Activated naive CD4-positive, alpha-beta T cell treated with anti-CD3 and anti-CD28 coated beads, Interleukin-2, amount 50 U/mL, for 72 hours (primary cell): ENCODE measurements at places on chromosomes 1 and 21.

DNA sequence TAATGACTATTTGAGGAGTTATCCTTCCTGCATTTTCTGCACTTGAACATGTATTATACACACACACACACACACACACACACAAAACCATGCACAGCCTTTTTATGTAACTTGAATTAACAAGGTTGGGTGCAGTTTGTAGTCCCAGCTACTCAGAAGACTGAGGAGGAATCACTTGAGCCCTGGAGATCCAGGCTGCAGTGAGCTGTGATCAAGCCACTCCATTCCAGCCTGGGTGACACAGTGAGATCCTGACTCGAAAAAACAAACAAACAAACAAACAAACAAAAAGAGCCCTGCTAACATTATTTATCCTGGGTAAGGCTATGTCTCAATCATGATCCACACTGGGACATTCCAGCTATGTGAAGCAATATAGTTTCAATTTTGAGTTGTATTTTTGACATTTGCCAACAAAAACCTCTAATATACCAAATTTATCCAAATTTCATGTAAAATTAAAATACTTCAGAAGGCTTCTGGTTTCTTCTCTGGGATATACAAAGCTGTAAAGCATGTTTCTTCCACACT lies 156.8 kb downstream of the NTPCR start:
- no peak for DNase-seq

- no peak for DNase-seq
Measured at GRCh38 chr1:64933296-64934070, 32.9 kb downstream of the JAK1 start.

- DNase-seq: peak; percentile 90
Measured at GRCh38 chr1:153568367-153569099, 2.9 kb upstream of the S100A2 start.

- no peak for DNase-seq
Measured at GRCh38 chr1:118905196-118905595, 82.9 kb downstream of the TBX15 start.

- DNase-seq: no peak
Measured at GRCh38 chr21:44701023-44701400, 4.0 kb downstream of the KRTAP10-12 start.

- DNase-seq: no peak
Measured at GRCh38 chr1:7752512-7753417, 18.3 kb upstream of the VAMP3 start.

DNA sequence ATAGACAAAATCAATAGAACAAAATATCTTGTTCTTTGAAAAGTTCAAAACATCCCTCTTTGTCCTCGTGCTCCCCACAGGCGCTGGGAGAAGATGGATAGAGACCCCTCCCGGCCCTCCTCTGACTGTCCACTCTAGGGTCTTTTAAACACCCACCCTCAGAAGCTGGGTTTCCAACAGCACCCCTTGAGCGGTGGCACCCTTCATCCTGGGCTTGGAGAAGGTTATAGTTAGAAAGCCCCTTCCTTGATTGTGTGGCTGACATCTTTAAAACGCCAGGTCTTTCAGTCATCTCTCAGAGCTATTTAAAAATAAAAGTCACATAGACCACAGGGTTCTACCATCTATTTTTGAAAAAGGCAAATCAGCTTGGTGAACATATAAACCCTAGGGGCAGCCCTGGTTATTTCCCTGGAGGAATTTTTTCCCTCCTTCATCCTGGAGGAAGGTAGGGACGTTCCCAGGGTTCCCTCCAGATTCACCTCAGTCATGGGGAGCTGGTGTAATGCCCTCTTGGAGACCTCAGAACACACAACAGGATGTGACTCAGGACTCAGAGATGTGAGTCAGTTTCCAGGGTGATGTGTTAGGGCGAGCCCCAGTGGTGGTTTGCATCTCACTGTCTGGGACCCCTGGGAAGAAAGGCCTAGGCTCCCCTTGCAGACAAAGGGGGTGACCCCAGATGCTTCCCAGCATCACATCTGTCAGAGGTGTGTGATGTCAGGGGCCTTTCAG lies 138.5 kb downstream of the CLIC6 start:
- DNase-seq: peak; percentile 62

DNA sequence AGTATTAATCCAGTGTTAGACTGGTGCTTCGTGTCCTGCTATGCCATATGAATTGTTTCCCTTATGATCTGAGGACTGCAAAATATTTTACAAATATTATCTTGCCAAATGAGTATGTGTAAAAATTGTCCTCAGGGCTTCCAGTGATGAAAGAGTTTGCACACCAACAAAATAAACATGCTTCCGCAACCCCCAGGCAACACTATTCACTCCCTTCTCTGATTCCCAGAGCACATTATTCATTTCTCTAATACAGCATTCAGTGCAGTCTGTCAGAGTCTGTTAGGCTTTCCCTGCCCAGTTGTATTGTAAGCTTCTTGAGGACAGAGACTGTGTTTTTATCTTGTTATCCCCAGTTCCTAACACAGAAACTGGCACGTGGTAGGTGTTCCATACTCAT lies 409.9 kb upstream of the C1orf87 start:
- DNase-seq: no peak

DNA sequence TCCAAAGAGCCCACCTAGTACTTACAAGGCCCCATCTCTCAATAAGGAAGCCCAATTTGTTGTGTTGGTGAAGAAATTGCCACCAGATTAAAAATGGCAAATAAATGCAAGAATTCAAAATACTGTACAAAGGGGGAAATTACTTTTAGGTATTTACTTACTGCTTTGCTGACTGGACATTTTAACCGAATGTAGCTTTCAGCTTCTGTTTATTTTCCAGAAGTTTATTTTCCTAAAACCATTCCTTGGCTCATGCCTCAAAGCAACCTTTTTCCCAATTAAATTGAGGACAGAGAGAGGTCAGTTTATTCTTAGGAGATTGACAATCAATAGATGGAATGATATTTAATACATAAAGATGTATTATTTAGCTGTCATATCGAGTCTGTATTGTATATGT lies 47.6 kb upstream of the H6PD start:
- no peak for DNase-seq

DNA sequence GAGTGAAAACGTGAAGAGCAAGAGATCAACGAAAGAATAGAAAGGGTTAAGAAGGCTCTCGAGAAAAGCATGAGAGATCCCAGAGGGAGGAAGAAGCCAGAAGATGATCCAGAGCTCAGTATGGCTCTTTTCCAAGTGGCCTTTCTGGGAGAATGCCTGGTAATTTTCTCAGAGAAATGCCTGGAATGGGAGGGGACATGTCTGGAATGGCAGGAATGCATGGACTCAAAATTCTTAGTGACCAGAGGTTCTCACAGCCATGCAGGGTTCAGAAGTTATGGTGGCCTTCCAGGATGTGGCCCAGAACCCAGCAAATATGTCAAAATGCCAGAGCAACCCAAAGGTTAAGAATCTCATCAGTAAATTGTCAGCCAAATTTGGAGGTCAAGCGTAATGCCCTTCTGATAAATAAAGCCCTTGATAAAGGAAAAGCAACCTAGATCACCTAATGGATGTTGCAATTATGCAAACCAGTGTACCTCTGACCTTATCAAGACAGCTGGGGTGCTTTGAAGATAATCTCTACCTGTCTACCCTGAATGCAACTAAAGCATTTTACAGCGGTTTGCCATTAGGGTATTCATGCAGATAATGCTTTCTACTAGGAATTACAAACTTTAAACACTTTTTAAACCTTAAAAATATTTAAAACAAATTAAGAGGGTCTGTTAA lies 53.1 kb downstream of the NBPF6 start:
- no peak for DNase-seq

DNA sequence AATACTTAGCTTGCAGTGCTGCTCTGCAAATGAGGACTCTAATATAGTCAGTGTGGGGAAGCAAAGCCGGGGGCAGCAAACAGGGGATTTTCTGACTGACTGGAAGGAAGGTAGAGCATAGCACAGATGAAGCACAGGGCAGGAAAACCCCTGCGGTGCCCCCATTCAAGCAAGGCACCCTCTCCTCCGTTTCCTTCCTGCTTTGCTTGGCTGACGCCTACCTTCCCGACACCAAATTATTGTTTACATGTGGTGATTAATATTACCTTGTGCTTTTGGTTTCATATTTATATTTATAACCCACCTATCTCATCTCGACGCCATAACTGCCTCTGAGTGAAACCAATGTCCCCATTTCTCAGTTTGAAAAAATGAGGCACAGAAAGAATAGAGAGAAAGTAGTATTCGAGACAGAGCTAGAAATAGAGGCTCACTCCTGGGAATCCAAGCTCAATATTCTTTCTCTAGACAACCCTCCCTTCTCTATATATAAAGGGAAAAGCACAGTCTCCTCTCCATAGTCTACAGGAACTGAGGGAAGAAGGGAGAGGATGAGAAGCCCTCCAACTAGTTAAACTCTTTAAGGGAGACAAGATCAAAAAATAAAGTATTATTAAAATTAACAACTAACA lies 41.3 kb downstream of the PIK3C2B start:
- DNase-seq: peak; percentile 46

GRCh38 chr1:203101813-203102634 lies 16.2 kb upstream of the MYOG start:
- DNase-seq: no peak

- no peak for DNase-seq
Measured at GRCh38 chr1:87129038-87129437, 199.6 kb upstream of the LMO4 start.

DNA sequence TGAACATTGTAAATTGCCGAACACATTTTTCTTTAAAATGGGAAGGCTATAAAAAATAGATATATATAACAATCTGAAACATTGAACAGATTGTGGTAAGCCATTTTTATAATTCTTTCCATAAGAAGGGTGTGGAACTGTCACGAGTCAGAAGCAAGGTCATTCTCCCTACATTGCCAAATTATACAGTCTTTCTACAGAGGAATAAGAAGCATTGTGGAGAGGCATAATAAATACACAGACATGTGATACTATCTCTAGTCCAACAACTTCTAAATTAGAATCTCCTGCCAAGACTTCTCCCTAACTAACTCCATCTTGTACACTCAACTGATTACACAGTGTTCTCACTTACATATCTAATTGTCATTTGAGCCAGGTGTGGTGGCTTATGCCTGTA lies 227.9 kb downstream of the CENPF start:
- no peak for DNase-seq

DNA sequence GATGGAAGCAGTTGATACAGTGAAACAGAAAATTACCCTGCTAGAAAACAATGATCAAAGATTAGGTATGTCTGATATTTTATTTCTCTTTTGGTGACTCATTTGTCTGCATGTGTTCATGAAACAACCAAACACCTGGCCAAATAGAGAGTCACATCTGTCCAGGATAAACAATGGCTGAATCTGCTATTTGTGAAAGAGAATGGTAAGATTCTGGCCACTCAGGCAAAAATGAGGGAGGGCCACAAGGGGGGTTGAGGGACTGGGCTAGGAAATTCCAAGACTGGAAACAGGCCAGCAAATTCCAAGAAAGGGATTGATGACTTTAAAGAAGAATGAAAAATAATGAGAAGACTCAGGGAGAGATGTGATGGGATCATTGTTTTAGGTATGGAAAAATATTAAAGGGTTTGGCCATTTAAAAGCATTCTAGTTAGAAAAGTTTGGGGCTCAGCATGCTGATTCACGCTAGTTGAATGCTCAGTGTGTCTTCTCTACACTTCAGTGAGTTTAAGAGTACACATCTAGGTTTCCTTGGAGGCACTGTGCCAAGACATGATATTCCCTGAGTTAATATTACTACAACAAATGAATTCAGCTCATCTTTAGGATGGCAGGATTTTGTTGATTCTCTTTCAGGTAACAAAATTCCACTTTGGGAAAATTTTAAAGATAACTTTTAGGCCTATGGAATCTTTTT lies 44.9 kb downstream of the TRAF5 start:
- DNase-seq: no peak

DNA sequence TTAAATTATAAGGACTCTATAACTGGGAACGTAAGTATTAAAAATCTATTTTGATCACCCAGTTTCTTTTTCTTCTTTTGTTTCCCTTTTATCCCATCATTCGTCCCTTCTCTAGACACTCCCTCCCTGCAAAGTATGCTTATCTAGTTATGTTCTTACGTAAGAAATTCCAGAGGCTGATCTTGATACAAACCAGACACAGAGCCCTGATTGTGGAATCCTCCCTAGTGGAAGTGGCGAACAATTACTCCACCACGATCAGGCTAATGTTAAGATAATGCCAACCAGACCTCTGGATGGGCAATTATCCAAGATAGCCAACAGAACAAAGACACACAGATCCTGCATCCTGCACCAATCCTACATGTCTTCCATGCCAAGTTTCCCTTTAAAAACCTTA lies 1557.4 kb downstream of the PLA2G4A start:
- no peak for DNase-seq

DNA sequence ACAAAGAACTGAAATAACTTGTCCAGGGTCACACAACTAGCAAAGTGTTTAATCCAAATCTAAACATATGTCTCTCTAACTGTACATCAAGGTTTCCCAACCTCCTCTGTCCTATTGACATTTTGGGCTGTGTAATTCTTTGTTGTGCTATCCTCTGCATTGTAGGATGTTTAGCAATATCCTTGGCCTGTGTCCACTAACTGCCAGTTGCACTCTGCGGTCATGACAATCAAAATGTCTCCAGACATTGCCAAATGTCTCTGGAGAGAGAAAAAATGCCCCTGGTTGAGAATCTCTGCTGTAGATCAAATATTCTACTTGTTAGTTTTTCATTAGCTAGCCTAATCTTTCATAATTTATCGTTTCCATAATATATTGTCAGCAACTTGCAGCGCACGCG lies 353.4 kb upstream of the NEGR1 start:
- no peak for DNase-seq

DNA sequence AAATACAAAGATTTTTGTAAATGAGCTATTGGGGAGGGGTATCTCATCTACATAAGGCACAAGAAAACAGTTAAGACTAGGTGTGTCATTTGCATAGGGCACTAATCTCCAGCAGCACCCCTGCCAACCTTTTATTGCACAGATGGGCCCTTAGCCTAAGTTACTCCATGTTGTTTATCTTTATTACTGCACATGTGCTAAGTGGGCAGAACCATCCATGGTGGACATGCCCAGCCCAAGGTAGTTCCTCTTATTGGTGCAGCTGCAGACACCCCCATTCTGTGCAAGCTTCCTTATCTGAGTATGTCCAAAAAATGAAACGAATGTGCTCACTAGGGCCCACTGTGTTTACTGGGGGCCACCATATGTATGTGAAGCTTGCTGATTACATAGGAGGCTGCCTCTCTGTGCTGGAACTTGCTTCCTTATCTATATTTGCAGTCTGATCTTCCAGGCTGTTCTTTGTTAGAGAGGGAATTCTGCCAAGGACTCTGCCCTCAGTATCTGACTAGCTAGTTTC lies 77.3 kb upstream of the NEK7 start:
- DNase-seq: no peak
